ENCODE measurements at places on chromosomes 2 and 18.

GRCh38 chr18:24923138-24923537 is 428.8 kb downstream of the ZNF521 start:
- DNase-seq = no peak

GRCh38 chr2:104378853-104379374 is 475.0 kb upstream of the POU3F3 start:
- peak; percentile 65 for DNase-seq

- no peak for DNase-seq
Measured at GRCh38 chr18:75554176-75554575, 126.7 kb upstream of the SMIM21 start.

GRCh38 chr2:58072102-58072501 is 25.5 kb downstream of the VRK2 start:
- no peak for DNase-seq

DNA sequence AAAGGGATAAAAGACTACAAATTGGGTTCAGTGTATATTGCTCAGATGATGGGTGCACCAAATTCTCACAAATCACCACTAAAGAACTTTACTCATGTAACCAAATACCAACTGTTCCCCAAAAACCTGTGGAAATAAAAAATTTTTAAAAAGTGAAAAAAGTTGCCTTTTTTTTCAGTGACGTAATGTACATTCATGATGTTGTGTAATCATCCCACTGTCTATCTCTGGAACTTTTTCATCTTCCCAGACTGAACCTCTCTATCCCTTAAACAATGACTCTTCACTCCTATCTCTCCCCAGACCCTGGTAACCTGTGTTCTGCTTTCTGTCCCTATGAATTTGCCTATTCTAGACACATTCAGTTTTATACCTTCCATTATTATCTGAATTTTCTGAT is 19.0 kb upstream of the GALR1 start:
- DNase-seq = no peak

DNA sequence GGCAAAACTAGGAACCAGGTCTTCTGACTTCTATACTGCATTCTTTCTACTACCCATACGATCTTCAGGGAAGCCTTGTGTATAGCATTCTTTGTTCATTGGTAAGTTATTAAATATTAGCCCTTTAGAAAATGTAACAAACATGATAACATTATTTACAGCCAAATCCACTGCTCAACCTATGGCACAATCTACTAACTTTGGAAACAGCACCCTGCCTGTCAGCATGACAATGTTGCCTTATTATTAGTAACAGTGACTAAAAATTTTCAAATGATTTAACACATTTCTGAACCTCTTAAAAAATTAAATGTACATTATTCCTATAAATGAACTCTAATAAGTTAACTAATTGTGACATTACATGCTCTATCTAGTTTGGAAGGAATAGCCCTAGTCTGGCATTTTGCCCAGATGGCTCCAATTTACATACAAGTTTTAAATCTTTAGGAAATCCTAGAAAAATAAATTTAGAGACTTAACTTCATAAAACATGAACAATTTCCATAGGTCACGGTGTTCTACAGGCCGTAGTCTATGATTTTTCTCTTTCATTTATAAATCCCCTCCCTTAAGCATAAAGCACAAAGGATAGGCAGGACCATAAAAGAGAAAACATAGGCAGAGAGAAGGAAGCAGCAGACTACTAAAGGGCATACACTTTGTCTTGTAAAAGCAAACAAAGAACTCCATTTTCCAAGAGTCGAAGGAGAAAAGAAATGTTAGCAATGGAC is 33.7 kb downstream of the YES1 start:
- no peak for DNase-seq

DNA sequence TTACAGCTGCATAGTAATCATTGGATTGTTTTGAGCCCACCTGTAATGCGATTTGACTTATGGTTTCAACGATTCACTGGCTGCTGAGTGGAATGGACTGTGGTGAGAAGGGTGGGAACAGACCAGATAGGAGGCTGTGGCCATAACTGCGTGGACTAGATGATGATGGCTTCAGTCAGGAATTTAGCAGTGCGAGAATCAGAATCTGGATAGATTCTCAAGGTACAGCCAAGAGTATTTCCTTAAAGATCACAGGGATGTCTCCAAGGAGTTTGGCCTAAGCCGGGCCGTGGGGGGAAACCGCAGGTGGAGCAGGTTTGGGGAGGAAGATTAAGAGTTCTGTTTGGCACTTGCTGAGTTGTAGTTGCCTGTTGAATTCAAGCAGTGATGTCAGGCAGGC is 44.0 kb upstream of the CHMP1B start:
- no peak for DNase-seq

GRCh38 chr2:231161877-231162329 is 36.5 kb upstream of the ARMC9 start:
- DNase-seq = no peak

DNA sequence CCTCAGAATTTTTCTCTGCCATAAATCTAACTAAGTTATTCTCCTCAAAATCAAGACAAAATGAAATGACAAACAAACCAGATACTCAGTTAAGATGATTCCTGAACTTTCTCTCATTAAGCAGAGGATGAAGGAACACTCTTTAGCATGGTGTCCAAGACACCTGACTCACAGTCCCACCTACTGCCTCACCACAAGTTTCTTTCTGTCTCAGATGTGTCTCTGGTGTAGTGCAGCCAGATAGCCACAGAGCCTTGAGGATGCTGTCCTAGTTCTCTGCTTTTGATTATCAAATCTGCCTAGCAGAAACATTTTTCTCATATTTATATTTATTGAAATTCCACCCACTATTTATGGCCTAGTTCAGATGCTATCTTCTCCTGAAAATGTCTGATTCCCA is 103.6 kb upstream of the TMEM200C start:
- no peak for DNase-seq

DNA sequence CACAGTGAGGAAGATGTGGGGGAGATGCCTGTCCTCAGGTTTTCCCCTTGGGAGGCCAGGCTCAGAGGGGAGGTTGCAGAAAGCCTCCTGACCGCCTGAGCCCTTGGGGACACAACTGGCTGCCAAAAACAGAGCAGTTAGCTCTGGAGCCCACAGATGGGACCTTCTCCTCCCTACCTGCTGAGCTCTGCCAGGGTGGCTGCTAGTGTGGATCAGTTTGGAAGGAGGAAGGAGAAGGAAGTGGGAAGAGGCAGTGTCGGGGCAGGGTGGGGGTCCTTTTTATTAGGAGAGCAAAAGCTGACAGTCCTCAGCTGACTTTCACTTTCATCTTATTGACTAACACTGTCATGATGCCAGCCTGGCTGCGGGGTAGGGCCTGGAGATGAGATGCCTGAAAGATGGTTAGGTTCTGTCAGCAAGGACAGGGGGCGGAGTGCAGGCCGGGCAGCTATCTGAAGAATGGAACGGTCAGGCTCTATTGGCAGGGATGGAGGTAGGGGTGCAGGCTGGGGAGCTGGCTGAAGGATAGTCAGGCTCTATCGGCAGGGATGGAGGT is 188.5 kb upstream of the HDAC4 start:
- DNase-seq = no peak

DNA sequence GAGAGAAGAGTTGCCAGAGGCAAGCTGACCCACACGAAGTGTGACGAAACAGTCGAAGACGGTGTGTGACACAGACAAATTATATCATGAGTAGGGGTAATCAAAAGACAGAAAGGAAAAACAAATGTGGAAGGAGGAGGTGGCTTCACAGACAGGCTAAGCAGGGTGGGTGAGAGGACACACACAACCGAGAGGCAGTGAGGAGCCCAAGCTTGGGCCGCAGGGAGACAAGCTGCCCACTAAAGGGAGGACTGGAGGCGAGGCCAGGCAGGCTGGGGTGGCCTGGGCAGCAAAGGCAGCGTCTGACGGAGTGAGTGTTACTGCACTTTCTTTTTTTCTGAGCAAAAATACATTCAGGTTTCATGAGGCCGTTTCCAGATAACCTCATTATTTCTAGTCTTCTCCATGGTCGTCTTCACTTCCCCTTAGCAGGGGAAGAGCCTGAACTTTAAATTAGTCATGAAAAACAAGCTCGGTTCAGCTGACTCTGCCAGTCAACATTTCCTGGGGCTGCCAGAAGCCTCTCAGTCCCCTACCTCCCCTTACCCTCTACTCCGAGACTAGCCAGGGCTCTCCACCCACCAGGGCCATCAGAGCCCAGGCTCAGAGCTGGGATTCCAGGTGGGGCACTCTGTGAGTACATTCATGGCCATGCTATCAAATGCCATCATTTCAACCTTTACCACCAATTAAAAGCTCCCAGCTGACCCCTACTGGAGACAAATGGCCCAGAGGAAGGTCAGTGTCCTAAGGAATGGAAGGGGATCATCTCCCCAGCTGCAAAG is 13.8 kb upstream of the ZFP36L2 start:
- DNase-seq = no peak

DNA sequence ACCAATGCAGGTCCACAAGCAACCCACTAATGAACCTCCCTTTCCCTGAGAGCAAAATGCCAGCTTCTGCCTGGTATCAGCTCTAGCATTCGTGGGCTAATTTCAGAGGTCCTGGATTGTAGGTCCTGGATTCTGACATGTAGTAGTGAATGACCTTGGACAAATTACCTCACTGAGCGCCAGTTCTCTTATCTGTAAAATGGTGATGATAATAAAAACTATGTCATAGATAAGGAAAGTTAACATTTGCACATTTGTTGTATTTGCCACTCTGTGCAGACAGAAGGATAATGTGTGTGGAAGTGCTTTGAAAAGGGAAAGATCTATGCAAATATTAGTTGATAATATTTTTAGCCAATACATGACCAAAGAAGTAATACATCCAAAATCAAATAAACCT is 4.1 kb upstream of the TET3 start:
- DNase-seq = no peak

GRCh38 chr2:9693196-9693491 is 62.3 kb upstream of the YWHAQ start:
- DNase-seq = no peak

DNA sequence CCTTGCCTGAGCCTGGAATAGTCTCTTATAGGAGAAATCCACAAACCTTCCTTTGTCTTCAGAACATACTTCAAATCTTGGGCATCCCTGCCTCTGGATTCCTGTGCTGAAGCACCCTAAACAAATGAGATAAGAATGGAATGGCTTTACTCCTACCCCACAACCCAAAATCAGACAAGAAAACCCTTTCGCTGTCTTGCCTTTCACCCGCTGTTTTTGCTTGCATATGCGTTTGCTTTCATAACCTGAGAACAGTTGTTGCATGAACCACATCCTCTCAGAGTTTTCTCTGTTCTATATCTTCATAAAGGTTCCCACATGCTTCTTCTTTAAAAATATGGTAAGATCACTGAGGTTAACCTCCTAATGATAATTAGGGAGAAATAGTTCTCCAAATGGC is 132.1 kb upstream of the MAP3K20 start:
- no peak for DNase-seq

- no peak for DNase-seq
Measured at GRCh38 chr18:13658436-13659204, 67.7 kb downstream of the FAM210A start.

- no peak for DNase-seq
Measured at GRCh38 chr2:145530653-145531052, 1010.7 kb upstream of the ZEB2 start.
